GM06990 (cell line): ENCODE measurements at places on chromosomes 3 and 15.
A peak's percentile ranks its signal among the peaks of the same experiment; 100 is the strongest.

- peak; percentile 61 for DNase-seq
Measured at GRCh38 chr3:10198761-10199649, 34.3 kb downstream of the IRAK2 start.

GRCh38 chr3:57890874-57891273 lies 117.3 kb upstream of the FLNB start:
- DNase-seq, result no peak

- DNase-seq, result no peak
Measured at GRCh38 chr3:134313847-134314587, 60.2 kb downstream of the AMOTL2 start.

- DNase-seq, result no peak
Measured at GRCh38 chr15:100093211-100094126, 248.3 kb downstream of the ADAMTS17 start.

GRCh38 chr15:25701721-25702465 lies 161.2 kb downstream of the ATP10A start:
- DNase-seq, result no peak

- DNase-seq, result no peak
Measured at GRCh38 chr3:7238565-7239295, 377.8 kb downstream of the GRM7 start.

- DNase-seq, result no peak
Measured at GRCh38 chr3:170499562-170500156, 81.0 kb downstream of the CLDN11 start.

- no peak for DNase-seq
Measured at GRCh38 chr15:90362936-90363212, 10.8 kb downstream of the ZNF774 start.

- no peak for DNase-seq
Measured at GRCh38 chr3:128036119-128036518, 16.1 kb upstream of the SEC61A1 start.

DNA sequence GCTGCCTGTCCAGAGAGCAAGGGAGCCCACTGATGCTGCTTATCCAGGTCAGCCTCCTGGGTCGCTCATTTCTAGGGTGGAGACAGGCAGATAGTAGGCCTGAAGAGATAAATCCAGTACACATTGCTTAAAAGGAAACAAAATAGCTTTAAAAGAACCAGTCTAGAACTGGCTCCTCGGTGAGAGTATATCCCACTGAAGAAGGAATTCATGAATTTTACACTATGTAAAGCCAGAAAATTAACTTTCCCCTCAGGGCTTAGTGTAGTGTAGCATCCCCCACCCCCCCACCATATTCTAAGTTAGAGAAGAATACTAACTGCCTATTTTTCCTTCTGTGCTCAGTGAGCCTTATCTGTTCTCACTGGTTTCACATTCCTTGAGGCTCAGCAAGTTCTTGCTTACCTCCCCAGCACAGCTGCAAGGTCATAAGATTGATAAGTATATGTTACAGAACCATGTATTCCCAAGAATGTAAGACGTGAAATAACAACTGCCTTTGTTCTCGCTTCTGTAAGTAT lies 30.5 kb upstream of the NOX5 start:
- DNase-seq, result no peak
